ENCODE measurements at places on chromosomes 16 and 17.
A peak's percentile ranks its signal among the peaks of the same experiment; 100 is the strongest.

- no peak for DNase-seq
These were observed 4.1 kb upstream of the KDM8 start for GRCh38 chr16:27199235-27199586.

GRCh38 chr17:2398655-2399571 lies 1.9 kb downstream of the MNT start:
- DNase-seq: peak; percentile 43

DNA sequence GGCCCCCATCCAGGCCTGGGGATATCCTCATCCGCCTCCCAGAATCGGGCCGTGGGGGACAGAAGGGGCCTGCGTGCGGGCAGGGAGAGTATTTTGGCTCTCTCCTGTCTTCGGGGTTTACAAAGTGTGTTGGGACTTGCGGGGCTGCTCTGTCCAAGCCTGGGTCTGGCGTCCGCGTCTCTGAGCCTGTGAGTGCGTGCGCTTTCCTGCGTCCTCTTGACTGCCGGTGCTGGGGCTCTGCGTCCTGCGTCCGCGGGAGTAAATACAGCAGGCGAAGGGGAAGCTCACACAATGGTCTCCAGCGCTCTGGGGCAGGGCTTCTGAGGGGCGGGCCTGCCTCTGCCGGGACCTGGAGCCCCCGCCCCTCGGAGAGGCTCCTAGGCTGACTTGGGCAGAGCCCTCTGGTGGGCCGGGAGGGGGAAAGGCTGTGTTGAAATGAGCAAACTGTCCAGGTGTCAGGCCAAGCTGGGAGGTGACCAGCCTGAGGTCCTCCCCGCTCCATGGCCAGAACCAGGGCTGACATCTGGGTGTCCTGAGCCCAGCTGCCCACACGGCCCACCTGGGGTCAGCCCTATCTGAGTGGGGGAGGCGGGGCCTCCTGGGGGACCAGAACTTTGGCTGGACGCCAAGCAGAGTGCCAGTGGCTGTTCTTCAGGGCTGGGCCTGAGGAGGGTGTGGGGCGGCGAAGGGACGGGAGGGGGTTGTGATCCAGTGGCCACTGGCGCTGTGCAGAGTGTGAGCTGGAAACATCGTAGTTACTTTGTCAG lies 233.6 kb downstream of the SEC14L1 start:
- DNase-seq: peak; percentile 55

GRCh38 chr16:4402439-4403132 lies 13.8 kb downstream of the CORO7 start:
- DNase-seq: peak; percentile 78

GRCh38 chr17:40722241-40722640 lies 18.7 kb upstream of the KRT24 start:
- DNase-seq: no peak

DNA sequence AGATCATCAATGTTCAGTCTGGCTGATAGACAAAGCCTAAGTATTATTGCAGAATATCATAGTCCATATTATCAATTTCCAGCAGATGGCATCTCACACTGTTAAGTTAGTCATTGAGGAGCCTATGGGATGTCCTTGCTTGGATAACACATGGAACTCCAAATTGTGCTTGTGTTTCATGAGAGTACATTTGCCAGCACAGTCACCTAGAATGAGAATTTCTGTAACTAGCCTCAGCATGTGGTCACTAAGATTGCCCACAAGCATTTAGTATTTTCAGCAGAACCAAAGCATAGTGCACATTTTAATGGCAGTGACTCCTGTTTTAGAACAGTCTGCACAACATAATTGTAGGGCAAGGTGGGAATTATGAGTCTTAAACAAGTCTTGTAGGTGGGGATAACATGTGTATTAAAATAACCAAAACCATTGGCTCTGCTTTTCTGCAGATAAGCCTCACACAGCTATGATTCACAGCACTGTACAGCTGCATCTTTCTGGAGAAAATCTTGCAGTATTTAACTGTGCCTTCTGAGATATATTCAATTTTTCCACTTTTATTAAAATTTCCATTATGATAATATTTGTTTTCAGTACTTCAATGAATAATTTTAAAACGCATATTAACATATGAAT lies 882.8 kb upstream of the SOX9 start:
- peak; percentile 12 for DNase-seq

DNA sequence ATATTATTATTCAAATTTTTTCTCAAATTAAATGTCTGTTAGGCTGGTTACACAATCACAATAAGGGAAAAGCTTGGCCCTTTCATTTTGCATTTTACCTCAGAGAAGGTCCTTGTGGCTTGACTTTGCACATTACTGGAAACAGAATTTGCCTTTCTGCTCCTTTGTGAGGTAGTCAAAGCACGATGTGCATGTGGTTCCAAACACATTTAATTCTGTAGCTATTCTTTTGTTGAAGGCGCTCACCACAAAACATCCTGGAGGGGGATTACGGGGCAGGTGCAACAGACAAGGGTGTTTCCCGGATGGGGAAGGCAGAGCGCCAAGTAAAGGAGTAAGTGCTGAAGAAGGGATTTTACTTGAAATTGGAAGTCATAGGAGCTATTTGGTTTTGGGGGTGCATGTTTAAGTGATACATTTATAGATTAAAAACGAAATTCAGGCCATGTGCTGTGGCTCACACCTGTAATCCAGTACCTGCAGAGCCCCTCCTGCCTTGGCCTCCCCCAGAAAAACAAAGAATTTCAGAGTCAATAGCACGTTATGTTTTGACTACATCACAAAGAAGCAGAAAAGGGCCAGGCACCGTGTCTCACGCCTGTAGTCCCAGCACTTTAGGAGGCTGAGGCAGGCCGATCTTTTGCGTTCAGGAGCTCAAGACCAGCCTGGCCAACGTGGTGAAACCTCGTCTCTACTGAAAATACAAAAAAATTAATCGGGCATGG lies 31.2 kb upstream of the TENT4B start:
- DNase-seq: no peak

- no peak for DNase-seq
These were observed 20.5 kb upstream of the JPH3 start for GRCh38 chr16:87581857-87582215.

Measured in NCI-H446 (cell line).